ENCODE measurements at places on chromosomes 16 and 17.
A peak's percentile ranks its signal among the peaks of the same experiment; 100 is the strongest.

DNA sequence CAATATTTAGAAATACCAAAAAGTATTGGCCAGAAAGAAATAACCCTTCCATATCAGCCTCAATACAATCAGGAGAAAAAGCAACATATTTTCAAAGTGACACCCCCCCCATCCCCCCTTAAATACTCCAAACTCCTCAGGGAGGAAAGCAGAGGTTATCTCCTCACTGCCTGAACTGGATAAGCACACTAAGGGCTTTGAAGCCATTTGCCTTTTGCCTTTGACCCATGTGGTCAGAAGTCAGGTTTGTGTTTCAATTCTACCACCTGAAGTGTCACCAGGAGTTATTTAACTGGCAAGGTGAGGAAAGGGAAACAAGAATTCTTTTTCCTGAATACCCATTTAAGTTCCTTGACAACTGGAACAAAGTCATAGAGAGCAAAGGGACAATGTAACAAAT lies 3.5 kb upstream of the VEZF1 start:
- DNase-seq, result no peak

DNA sequence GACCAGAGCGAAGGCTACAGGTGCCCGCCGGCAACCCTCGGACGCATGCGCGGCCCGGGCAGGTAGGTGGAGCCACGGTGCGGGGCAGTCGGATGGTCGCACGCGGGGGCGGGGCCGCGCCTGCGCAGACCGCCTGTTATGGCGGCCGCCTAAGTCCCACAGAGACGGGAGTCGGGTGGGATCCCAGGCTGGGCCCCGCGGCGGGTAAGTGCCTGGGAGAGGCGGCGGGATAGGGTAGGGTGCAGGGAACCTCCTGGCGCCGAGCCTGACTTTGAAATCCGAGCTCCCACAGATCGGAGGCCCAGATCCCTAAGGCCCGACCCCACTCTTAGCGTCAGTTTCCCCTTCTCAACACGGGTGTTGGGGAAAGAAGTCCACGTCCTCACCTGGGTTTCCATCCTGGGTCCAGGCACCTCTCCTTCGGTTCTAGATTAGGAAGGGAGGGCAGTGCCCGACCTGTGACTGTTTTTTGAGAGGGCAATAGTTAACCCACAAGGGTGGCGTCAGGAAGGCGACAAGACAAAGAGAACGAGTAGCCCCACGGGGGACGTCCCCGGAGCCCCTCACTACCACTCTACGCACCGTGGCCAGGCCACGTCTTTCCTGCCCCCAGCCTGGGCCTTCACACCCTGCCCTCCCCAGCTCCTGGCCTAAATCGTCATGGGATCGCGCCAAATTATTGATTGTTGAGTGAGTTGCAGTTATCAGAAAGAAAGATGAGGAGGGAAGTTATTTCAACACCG lies at the start of gene METTL22:
Gene METTL22, plus strand, starts transcription at position 127 of the 743 bp plus-strand sequence. CDS start 3,968 bp downstream, outside the sequence.
- DNase-seq, result peak; percentile 79

DNA sequence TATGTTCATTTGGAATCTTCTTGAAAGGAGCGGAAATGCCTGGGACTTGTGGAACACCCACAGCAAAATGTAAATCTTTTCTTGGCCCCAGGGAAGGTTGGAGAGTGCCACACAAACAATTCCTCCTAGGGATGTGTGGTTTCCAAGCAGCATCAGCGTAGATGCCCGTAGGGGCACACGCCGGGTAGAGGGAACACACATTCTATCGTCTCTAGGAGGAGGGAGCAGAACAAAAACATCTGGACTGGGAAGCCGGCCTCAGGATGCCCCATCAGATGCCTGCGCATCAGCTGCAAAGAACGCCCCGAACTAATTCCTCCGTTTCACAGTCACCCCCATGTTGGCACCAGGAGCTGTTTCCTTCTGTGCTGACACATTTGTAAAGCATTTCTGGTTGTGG lies 357.9 kb upstream of the ZFHX3 start:
- DNase-seq, result peak; percentile 73

- no peak for DNase-seq
Measured at GRCh38 chr17:20190605-20191004, 181.4 kb downstream of the SPECC1 start.

DNA sequence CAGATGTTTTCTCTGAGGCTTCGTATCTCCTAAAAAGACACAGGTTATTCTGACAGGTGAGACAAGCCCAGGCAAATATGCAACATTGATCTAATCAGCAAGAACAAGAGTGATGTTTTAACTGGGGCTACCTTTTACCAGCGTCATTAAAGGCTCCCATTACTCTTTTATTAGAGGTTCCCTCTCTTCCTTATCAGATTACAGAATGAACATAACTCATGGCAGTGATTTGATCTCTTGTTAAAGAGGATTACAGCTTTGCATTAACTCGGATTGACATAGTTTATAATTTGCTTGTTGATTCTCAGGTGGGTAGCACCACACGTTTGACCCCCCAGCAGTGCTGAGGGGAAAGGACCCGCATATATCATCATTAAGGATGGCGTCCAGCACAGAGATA lies 90.5 kb downstream of the AATF start:
- DNase-seq, result no peak

DNA sequence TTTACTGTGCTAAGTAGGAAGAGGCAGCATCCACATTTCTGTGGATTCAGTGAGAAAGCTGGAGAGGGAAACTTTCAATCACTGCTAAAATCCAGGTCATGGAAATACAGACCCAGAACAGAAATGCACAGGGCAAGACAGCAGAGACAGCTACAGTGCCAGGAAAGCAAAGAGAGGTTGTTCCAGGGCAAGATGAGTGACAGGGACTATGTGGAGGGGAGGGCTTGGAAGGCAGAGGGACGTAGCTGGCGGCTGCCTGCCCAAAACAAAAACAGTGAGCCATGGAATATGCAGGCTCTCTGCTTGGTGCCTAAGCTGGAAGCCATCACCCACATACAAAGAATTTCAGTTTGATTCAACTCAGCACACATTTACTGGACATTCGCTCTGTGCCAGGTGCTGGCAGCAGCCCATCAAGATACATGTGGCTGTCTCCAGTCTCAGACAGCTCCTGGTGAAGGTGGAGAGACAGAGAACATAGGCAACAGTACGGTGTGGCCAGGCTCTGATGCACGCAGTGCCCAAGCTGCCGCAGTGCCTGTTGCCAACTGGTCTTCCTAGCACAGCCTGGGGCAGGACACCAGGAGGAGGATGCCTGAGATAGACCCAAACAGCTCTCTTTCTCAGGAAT lies 88.7 kb downstream of the AIPL1 start:
- DNase-seq, result no peak

DNA sequence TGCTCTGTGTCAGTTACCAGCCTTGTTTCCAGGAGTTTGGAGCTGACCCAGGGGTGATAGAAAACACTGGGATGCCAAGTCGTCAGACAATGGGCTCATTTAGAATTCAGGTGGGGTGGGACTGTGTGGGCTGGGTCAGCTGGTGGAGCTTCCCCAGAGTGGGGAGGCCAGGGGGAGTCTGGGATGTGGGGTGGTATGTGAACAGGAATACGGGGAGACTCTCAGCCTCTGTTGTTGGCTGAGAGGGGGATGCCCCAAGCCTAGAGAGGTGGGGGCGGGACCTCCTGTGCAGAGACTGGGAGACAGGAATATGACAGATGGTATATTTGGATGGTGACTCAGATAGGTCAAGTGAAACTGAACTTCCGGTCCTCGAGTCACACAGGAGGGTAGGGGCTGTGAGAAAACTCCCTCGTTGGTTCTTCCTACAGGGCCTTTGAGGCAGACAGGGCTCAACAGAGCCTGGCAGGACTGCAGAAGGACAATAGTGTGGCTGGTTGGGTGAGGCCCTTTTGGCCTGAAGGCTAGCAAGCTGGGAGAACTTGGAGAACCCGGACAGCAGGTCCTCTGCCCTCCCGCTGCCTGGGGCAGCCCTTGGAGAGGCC lies 23.7 kb downstream of the CDH1 start:
- peak; percentile 84 for DNase-seq

GRCh38 chr16:56013962-56014552 lies 138.9 kb upstream of the CES5A start:
- peak; percentile 43 for DNase-seq

GRCh38 chr17:47831934-47832327 lies 461 bp downstream of the LRRC46 start:
- no peak for DNase-seq
